ENCODE measurements at places on chromosomes 7 and 10.

DNA sequence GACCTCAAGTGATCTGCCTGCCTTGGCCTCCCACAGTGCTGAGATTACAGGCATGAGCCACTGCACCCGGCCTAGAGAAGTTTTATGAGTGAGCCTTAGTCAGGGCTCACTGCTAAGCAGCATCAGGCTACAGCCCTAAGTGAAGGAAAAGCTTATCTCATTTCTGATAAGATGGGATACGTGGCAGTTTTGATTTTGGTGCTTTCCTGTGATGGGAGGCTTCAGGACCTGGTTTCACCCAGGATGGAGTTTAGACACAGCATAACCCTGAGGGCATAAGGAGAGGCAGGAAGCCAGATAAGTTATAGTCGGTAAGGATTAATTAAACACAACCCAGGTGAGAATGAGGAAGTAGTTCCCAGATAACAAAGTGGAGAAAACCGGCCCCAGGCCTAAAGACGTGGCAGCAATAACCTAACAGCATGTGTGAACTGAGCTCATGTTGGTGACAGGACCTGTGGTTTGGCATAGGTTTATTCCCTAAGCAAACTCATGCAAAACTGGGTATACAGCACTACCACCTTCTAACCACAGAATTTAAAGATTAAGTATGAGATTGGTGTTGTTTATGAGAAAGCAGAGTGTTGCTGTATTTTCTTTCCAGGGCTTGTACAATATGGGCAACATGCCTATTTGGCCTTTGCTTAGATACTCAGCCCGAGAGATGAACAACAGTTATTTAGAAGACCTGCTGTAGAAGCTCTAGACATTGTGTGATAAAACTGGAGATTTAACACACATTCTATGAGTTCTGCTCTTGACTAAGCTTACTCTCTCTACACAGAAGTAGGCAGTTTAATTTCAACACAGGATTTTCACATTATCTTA is 119.4 kb downstream of the COL28A1 start:
- no peak for DNase-seq

GRCh38 chr10:17951868-17952371 is at the start of gene SLC39A12:
SLC39A12 (plus strand) TSS chr10:17951918; CDS start chr10:17953277, 1,359 bp downstream.
- DNase-seq, result no peak

- DNase-seq, result no peak
Measured at GRCh38 chr10:47076949-47077361, 165.7 kb downstream of the PTPN20 start.

GRCh38 chr10:17003651-17004286 is 125.8 kb downstream of the CUBN start:
- no peak for DNase-seq

DNA sequence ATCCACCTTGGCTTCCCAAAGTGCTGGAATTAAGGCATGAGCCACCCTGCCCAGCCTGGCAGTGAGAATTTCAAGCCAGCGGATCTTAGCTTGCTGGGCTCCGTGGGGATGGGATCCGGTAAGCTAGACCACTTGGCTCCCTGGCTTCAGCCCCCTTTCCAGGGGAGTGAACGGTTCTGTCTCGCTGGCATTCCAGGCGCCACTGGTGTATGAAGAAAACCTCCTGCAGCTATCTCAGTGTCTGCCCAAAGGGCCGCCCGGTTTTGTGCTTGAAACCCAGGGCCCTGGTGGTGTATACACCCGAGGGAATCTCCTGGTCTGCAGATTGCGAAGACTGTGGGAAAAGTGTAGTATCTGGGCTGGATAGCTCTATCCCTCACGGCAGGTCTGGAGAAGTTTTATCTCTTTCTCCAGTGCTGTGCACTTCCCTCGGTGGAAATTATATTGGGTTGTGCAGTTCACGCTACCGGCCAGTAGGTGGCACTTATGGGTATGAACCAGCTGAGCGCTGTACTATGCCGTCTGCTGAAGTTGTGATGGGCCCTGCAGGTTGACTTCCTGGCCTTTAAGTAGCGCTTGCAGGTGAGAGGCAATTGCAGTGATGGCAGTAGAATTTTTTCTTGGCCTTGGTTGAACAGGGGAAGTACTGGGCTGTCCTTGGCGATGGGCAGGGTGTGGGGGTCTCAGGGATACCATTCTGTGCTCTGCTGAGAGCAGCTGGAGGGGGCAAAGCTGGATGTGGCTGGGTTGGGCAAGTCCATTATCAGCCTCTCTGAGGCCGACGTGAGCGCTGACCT is 138.0 kb upstream of the MTPN start:
- DNase-seq, result no peak

All from SW 1271 (cell line).